Fibroblast of villous mesenchyme (primary cell): ENCODE measurements at places on chromosomes 2 and 18.

DNA sequence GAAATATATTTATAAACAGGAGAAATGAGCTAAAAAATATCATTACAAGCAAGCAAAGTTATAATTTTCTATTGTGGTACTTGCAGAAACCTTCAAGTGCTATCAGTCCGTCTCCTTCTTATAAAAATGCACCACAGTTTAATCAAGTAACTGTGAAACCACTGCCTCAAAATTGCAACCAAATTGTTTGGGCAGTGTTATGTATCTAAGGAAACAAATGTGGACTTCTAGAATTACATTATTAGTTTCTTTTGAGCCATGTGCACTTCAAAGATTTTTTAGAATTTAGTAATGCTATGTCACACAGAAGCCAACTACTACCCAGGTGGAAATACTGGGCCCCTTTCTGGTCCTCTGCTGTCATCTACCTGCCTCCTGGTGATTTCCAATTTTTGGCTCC lies 495.6 kb downstream of the NYAP2 start:
- DNase-seq = peak; percentile 2

DNA sequence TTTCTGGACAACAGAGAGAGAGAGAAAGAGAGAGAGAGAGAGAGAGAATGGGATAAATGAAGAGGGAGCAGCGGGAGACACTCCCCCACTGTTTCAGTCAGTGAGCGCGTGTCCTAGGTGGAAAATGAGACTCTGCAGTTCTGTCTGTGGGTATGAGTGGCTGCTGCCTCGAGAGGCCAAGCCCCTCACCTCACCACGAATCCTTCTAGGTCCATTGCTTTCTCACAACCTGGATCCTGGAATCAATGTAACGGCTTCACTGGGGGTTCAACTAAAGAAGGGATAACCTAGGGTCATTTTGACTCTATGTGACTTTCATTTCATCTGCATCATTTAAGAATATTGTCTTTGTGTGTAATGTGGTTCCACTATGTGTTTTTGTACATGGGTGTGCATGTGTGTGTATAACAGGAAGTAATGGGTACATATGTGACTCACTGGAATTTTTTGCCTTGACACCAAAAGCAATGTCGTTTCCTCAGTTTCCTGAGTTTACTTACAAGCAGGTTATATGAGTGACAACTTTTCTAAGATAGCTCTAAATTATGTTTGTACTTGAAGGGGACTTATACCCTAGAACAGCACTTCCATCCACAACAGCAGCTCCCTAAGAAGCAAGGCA lies 221.4 kb upstream of the TRIB2 start:
- no peak for DNase-seq

DNA sequence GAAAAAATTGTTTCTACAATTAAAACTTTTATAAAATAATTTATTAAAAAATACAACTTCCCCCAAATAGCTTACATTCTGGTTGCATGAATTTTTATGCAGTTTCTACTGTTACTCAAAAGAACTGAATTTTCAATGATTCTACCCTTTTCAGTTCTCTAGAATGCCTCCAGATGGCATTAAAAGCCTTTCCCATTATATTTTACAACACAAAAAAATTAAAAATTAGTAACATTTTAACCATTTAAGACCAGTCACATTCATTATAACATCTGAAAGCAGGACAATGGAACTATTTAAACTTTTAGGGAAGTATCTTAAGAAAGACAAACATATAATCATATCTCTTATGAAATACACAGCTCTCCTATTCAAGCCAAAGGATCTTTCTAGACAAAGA lies 236.0 kb upstream of the REV1 start:
- DNase-seq = no peak

GRCh38 chr2:41854227-41854626 lies 193.6 kb upstream of the PKDCC start:
- DNase-seq = no peak

- no peak for DNase-seq
Measured at GRCh38 chr2:63272560-63272959, 221.9 kb downstream of the OTX1 start.

DNA sequence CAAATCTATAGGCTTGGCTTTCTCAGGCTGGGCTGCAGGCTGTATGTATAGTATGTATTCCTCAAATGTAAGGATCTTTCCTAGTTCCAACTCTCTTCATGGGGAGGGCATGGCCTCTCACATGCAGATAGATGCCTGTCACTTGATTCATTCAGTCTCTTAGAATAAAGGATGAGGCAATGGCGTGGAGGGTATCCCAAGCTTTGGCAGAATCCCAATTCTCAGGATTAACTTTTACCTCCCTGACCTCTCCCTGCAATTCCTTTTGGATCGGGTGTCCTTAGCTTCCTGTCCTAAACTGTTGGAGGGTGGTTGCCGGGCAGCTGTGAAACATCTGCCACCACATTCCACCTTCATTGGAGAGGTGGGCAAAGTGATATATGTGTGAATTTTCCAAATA lies 80.3 kb downstream of the INSIG2 start:
- DNase-seq = no peak
